ENCODE measurements at places on chromosomes 4 and X. TPM values are rescaled to one million over a fixed set of nuclear protein-coding genes. Genes with fewer than 3 reads are reported as not detected.

Gene ASB5
- total RNA-seq = not detected

Gene FAM53A
- 7.3 TPM for total RNA-seq

Gene SYN1
- 3.7 TPM for total RNA-seq

Gene SNCA
- total RNA-seq = 3.9 TPM

Gene CEP44
- 8.7 TPM for total RNA-seq

Gene GPC3
- 1.5 TPM for total RNA-seq

Gene NUP62CL
- not detected for total RNA-seq

Gene CXXC4
- not detected for total RNA-seq

Gene C4orf50
- not detected for total RNA-seq

Gene TMEM47
- total RNA-seq = 63.7 TPM

Gene CXCL11
- total RNA-seq = not detected

Gene SCD5
- total RNA-seq = 22.6 TPM

Gene IL13RA2
- total RNA-seq = not detected

Gene EPHA5
- 1.6 TPM for total RNA-seq

Gene HAND2
- total RNA-seq = not detected

Data from chondrocyte (in vitro differentiated cells).